Stimulated activated CD8-positive, alpha-beta memory T cell treated with anti-CD3 and anti-CD28 coated beads, Interleukin-7, amount 100 ng/mL, for 24 hours (primary cell): ENCODE measurements at places on chromosomes 11 and 22.

GRCh38 chr11:122363296-122363695 lies 247.3 kb upstream of the BLID start:
- DNase-seq, result no peak

- DNase-seq, result peak; percentile 32
Measured at GRCh38 chr11:14905104-14906033, 13.3 kb upstream of the CYP2R1 start.

GRCh38 chr22:36724836-36725235 lies 21.3 kb upstream of the CACNG2 start:
- no peak for DNase-seq

- DNase-seq, result no peak
Measured at GRCh38 chr11:1025410-1026162, 10.9 kb downstream of the MUC6 start.

DNA sequence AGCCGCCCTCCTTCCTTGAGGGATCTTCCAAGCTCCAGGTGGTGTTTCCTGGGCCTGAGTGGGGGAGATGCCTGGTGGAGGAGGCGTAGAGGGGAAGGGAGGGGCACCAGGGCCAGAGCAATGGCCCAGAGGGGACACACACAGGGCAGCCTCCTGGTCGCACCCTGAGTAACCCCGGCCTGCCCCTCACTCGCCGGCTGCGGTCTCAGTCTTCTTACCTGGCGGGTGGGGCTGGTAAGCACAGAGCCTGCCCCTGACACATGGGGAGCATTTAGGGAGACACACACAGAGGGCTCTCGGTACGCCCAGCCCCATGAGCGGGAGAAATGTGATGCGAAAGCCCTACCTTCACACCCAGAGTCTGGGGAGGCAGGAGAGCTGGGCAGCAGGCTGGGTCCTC lies 23.9 kb downstream of the IGF2 start:
- DNase-seq, result no peak

DNA sequence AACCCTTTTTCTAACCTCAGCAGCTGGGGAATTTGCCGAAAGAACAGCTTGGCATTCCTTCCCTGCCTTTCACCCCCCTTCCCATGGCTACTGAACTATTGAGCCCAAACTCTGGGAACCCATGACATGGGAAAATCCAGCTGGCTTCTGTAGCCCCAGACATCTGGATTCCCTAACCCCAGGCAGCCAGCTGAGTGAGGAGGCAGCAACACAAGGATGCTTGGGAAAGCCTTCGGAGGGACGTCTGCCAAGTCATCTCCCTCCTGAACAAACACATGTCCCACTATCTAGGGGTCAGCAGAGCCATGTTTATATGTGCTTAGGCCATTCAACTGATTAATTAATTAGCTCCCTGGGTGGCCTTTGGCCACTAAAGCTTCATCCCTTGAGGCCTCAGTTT lies 21.6 kb downstream of the LRRC55 start:
- no peak for DNase-seq

GRCh38 chr11:88411265-88411664 lies 73.7 kb upstream of the CTSC start:
- DNase-seq, result no peak

- DNase-seq, result no peak
Measured at GRCh38 chr22:27601195-27601594, 200.4 kb downstream of the MN1 start.

DNA sequence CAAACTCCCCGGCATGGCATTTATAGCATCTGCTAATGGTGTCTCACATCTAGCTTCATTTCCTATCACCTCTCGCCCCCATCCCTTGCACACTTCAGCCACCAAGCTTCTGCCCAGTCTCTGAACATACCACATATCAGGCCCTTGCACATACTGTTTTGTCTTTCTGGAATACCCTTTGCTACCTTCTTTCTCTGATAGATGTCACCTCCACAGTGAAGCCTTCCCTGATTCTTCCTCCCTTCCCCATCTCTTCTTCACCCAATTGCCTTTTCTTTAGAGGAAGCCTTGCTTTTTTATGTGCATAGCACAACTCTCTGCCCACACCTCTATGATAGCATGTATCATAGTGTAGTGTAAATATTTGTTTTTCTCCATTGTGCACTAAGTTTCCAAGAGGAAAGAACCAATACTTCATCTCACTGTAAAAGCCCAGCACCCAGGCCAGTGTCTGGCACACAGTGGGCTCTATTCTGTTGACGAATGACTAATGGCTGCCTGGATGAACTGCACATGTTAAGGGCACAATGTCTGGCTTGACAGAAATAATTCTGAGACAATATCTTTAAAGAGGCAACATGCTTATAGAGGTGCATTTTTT lies 27.8 kb downstream of the P4HA3 start:
- no peak for DNase-seq

DNA sequence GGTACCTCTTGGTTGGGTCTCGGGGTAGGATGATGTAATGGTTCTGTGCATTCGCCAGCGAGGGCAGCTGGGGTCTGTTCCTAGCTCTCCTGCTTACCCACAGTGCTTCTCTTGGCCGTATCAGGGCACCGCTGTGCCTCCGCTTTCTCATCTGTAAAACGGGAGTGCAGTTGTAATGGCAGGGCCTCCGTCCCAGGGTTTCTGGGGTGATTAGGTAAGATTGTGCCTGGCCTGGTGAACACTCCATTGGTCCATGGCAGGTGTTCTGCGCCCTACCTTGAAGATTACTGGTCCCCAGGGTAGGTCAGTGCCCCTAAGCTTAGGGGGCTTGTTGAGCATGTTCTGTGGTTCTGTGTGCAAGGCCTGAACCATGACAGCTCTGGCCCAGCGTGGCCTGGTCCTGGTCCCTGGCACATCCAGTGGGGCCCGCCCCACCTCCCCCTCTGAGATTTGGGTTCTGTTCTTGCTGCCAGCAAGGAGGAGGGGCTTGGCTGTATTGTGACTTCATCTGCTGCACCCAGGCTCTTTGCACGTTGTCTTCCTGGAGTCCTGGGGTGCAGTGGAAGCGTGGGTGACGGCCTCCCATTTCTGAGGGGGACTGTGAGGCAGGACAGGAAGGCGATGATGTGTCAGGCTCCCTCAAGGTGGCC lies 4.9 kb downstream of the MYRF start:
- no peak for DNase-seq

GRCh38 chr11:69540118-69541000 lies 58.9 kb downstream of the LINC01488 start:
- no peak for DNase-seq

- no peak for DNase-seq
Measured at GRCh38 chr22:43441751-43442150, 29.9 kb downstream of the MPPED1 start.

GRCh38 chr11:1927026-1927847 lies 7.7 kb downstream of the TNNT3 start:
- DNase-seq, result no peak

- no peak for DNase-seq
Measured at GRCh38 chr22:45507798-45508197, 5.1 kb downstream of the FBLN1 start.

DNA sequence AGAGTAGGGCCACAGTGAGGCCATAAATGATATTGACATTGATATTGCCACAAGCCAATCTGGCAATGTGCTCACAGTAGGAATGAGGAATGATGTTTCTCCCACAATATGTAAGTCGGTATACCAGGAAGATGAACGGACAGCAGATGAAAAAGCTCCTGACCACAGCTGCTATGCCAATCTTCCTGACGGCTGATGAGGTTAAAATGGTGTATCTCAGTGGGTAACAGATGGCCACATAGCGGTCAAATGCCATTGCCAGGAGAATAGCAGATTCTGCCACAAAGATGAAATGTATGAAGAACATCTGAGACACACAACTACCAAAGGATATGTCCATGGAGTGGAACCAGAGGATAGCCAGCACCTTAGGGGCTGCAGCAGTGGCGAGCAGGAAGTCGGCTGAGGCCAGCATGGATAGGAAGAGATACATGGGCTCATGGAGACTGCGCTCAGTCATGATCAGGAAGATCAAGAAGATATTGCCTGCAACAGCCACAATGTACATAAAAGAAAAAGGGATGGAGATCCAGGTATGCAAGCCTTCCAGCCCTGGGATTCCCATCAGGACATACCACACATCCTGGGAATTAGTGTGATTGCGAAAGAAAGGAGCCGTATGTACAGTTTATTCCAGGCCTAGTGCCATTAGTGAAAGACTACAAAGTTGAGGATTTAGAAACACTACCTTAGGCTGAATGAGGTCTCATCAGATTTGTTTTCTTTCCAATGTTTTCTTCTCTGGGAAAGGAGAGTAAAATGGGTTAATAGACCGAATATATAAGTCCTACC lies 22.2 kb downstream of the OR51V1 start:
- DNase-seq, result no peak

- no peak for DNase-seq
Measured at GRCh38 chr11:105049481-105049880, 4.3 kb upstream of the CARD16 start.

- DNase-seq, result no peak
Measured at GRCh38 chr11:46917109-46917761, 1.1 kb downstream of the LRP4 start.

- peak; percentile 33 for DNase-seq
Measured at GRCh38 chr11:63635762-63636465, 21.7 kb upstream of the PLAAT3 start.

GRCh38 chr22:46107089-46107664 lies 43.1 kb upstream of the PPARA start:
- DNase-seq, result no peak

- no peak for DNase-seq
Measured at GRCh38 chr22:40218723-40219294, 41.1 kb downstream of the TNRC6B start.

DNA sequence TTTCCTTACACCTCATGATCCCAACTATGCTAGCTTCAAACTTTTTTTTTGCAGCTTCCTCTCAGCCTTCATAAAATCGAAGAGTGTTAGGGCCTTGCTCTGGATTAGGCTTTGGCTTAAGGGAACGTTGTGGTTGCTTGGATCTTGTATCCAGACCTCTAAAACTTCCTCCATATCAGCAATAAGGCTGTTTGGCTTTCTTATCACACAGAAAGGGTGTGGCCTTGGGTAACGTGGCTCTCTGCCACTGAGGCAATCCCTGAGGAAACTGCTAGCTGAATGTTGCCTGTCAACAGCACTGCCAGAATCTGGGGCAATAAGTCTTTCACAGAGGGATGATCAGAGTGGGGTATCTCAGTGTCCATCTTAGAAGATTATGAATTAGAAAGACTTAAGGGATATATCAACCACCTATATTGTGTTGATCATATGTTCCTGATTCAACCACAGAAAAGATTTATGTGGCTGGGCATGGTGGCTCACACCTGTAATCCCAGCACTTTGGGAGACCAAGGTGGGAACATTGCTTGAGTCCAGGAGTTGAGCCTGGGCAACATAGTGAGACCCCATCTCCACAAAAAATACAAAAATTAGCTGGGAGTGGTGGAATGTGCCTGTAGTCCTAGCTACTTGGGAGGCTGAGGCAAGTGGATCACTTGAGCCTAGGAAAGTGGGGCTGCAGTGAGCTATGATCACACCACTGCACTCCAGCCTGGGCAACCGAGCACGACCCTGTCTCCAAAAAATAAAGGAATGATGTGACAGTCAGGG lies 12.5 kb upstream of the CUL5 start:
- no peak for DNase-seq

DNA sequence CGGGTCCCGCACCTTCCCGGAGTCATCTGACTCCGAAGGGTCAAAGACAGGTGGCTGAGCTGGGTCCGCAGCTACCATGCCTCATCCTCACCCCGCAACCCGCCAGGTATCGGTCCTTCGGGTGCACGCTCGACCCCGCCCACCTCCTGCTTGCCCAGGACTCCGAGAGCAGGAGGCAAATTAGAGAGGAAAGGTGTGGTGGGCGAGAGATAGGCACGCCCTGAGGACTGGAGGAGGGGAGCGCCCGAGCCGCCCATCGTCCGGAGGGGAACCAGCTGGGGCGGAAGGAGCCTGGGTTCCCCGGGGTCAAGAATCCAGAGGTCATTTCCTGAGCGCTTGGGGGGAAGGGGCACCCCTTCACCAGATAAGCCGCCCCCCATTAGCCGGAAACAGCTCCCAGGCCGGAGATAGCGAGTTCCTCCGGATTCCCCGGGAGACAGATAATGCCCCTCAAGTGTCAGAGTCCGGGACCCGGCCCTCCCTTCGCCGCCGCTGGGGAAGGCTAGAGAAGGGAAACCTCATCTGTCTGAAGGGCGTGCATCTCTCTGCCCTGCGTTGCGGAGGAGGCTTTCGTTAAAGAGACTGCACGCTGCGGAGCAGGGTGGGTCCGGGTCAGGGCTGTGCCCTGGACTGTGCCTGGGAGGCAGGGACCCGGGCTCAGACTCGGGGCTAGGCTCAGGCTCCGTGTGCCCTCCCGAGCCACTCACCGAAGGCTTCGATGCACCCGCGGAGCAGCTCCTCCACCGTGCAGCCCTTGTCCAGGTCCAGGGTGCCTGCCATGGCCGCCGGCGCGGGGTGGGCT lies 1.7 kb downstream of the RASGRP2 start:
- DNase-seq, result no peak

DNA sequence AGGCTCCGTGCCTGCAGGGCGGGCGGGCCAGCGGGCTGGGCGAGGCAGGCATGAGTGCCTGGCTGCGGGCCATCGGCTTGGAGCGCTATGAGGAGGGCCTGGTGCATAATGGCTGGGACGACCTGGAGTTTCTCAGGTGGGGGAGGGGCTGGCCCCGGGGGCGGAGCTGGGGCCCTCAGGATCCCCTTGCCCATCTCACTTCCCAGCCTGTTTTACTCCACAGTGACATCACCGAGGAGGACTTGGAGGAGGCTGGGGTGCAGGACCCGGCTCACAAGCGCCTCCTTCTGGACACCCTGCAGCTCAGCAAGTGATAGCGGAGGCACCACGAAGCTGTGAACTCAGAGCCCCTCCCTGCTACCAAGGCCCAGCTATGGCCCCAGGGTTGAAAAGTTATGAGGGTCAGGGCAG lies 5.9 kb downstream of the PHOX2A start:
- no peak for DNase-seq

DNA sequence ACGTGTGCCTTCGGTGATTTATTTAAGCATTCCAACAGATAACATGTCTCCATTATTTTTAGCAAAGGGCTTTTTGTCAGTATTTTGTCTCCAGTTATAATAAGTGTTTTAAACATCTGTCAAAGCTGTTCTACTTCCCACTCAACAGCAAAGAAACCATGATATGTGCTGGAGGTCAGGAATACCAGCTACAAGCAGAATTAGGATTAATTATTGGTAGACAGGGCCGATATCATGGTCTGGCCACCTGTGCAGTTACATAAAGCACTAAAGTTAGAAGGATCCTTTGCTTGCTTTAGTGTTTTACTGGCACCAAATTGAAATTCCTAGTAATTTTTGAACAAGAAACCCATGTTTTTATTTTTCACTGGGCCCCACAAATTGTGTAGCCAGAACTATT lies 591.3 kb upstream of the ARHGAP42 start:
- no peak for DNase-seq

DNA sequence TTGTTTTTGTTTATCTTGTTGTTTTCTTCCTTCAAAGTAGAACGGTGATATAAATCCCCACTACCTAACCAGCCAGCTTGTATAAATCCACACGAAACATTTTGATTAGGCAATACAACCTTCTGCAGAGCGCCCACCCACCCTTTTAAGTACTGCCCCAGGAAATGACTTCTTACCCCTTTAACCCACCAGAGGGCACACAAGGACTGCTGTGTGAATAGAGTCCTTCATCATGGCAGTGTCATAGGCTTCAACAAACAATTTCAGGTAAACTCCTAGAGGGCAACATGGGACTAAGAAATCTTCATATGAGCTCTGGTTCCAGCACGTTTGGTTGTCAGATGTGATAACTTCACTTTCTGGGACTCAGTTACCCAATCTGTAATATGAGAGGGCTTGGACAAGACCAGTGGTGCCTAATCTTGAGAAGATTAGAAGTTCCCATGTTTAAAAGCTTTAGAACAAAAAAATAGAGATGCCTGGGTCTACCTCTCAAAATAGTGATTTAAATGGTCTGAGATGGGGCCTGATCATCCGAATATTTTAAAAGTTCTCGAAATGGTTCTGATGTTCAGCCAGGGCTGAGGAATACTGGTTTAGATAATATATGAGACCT lies 56.1 kb downstream of the PIWIL4 start:
- no peak for DNase-seq
